ENCODE measurements at places on chromosomes 4 and X.
A peak's percentile ranks its signal among the peaks of the same experiment; 100 is the strongest.

DNA sequence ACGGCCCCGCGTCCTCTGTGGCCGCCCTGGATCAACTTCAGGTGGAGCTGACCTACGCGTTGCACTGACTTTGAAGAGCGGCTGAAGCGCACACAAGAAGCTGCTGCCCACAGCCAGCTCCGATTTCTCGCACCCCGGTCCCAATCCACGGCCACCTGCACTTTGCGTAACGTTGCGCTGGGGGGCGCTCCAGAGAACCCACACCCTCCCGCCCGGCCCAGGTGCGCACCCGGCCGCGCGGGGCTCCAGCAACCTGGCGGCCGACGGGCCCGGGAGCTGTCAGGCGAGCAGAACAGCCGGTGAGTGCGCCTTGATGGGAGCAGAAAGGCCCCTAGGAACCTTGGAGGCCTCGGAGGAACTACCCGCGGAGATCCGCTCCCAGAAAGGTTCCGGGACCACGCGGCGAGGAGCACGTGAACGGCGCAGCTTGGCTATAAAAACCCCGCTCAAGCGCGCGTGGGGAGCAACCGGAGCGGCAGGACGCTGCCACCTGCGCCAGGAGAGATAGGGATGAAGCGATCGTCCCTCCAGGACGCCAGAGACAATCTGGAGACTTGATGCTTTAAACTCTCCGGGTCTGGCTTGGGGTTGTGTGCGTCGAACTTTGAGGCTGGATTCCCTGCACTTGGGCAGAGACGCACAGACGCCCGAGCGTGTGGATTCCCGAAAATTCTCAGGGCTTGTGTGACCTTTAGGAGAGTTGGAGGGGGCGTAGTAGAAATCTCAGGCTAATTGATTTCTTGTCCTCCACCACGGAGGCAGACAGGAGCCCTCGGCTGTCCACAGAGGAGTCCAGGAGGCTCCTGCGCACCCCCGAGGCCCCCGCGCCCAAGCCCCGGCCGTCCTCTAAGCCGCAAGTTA lies 591 bp upstream of the NWD2 start:
- peak; percentile 21 for DNase-seq

- no peak for DNase-seq
Observed at GRCh38 chrX:10598540-10598939, 21.8 kb downstream of the MID1 start.

DNA sequence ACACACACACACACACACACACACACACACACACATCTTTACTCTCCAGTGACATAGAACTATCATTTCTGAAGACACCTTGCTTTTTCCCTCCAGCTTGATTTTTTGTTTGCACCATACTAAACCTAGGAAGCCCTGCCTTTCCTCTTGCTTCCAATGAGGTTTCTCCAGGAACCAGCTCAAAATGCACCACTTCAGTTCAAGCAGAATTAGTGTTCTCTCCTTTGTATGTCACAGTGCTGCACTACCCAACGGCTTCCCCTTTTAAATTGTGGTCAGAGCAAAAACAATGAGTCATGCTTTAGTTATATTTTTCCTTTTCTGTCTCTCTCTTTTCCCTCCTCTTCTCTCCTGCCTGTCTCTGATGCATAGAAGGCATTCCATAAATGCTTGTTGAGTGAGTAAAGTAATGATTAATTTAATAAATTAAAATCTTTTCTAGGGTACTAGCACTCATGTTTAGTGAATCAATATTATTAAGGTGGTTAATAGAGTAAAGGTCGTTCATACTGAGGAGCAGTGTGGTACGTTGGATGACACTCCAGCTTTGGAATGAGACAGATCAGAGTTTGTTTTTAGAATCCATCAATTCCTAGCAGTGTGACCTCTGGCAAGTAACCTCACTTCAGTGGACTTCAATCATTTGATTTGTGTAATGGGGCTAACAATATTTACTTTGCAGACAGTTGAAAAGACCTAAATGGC lies 5.9 kb downstream of the RTL3 start:
- DNase-seq = no peak

DNA sequence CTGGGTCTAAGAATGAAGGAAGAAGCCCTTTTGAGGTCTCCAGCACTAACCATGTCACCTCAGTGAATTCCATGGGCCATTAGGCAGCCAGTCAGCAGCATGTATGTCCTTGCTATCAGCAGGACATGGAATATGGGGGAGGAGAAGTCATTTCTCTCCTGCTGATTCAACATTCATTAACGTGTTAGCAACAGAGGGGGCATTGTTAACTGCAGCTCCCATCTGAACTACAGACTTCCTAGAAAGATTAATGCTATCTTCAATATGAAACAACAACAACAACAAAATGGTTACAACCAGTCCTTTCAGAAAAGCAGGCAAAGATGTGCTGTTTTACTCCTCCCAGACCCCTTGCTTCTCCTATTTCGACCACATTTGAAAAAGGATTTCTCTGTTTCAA lies 120.4 kb upstream of the SLC34A2 start:
- no peak for DNase-seq

DNA sequence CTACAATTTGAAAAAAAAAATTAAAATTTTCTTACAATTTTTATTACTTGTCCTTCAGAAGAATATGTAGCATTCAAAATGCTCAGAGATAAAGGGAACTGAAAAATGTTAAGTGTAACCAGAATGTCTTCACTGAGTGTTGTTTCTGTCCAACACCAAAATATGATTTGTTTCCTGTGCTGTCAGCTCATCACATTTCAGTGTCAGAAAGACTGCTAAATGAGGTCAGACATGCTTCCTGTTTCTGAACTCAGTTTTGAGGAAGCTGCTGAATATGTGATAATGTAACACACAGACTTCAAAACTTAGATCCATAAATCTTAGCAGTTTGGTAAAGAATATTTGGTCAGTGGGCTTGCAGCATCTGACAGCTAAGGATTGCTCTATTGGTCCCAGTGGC lies 1849.7 kb downstream of the PCDH7 start:
- no peak for DNase-seq

- DNase-seq = no peak
Observed at GRCh38 chr4:78532046-78532445, 19.5 kb upstream of the ANXA3 start.

- DNase-seq = no peak
Observed at GRCh38 chr4:15695729-15696128, 7.1 kb upstream of the BST1 start.

DNA sequence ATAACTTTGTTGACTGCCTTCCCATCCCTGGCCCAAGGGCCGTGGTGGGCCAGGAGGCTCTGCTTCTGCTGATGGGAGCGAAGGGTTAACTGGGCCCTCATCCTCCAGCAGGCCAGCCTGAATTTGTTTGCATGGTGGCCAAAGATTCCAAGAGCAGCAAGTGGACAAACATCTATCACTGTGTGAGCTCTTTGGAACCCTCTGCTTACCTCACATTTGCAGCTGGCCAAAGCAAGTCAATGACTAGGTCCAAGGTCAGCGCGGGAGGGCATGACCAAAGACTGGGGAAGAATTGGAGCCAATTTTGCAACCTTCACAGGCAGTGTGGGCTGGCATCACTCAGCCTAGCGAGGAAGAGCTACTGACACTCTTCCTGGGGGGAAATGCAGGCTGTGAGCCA lies 67.8 kb upstream of the ATP6AP2 start:
- no peak for DNase-seq

DNA sequence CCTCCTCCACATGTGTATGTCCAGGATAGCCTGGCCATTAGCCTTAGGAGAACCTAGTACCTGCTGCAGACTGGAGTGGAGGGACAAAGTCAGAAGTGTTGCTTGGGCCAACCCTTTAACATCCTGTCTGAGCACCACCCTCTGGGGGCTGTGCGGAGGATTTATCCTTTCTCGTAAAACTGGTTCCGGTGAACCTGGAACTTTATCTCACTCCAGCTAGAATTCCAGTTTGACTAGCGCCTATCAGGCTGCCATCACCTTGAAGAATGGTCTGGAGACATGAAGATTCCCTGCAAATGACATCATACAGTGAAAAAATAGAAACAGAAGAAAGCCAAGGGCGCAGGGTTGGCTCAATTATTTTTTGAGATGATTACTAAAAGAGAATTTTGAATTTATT lies 4.0 kb downstream of the TCEAL8 start:
- no peak for DNase-seq

DNA sequence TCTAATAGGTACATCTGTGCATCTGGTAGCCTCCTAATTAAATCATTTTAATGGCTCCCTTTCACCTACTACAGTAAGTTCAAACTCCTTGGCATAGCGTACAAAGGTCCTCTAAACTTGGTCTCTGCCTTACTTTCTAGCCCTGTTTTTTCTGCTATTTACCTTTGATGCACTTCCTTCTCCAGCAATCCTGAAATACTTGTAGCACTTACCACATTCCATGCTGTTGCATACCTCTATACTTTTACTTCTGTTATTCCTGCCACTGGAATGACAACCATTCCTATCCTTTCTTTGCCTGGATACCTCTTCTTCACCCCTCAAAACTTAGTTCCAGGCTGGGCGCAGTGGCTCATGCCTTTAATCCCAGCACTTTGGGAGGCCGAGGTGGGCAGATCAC lies 56.6 kb upstream of the LHFPL1 start:
- DNase-seq = no peak

DNA sequence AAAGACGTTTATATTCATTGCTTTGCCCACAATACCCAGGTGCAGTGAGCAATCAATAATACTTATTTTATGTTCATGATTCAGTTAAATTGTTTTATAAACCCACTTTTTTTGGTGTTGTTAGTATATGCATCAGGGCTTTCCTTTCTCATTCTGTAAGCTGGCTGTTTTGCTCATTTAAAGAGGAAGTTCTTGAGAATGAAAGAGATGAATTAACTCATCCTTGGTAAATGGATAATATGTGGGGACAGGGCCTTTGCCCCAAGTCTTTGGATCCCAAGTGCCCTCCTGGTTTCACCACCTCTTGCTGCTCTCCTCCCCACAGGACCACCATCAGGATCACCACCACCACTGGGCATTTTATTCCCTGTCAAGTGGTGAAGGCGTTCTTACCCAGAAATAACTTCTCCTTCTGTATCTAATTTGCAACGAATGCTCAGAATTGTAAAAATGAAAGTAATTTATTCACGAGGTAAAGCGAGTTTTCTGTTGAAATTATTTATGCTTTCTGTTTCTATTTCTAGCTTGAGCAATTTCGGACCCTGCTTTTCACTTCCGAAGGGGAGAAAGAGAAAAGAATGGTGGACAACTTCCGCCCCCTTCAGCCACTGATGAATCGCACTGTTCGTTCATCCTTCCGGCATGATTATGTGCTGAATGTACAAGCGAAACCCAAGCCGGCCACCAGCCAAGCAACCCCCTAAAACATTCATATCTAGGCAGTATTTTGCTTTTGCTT lies 8.2 kb upstream of the ZRSR2 start:
- no peak for DNase-seq

DNA sequence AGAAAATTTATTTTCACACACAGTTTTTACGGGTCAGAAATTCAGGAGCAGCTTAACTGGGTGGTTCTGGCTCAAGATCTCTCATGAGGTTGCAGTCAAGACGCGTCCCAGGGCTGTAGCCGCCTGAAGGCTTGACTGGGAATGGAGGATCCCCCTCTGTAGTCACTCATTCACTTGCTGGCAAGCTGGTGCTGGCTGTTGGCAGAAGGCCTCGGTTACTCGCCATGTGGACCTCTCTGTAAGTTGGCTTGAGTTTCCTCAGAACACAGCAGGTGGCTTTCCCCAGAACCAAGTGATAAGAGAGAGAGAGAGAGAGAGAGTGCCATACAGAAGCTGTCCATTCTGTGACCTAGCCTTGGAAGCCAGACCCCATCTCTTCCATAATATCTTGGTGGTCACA lies 132.8 kb downstream of the DCLK2 start:
- peak; percentile 31 for DNase-seq

- no peak for DNase-seq
Observed at GRCh38 chrX:133983974-133984845, 1.2 kb downstream of the GPC3 start.

DNA sequence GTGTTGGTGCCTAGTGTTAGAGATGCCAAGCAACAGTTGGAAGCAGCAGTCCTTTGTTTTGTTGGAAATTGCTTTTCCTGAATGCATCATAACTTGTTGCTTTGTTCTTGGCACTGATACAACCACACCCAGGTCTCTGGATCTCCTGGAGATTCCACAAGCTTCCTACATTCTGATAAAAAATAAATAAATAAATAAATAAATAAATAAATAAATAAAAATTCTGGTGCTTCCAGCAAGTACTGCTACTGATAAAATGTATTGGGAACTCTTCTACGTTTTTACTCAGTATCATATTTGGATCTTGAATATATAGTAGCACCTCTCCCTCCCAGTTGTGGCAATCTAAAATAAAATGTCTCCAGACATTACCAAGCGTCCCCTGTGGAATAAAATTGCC lies 62.7 kb upstream of the GRID2 start:
- DNase-seq = no peak

- no peak for DNase-seq
Observed at GRCh38 chrX:12080265-12080664, 58.0 kb upstream of the FRMPD4 start.

DNA sequence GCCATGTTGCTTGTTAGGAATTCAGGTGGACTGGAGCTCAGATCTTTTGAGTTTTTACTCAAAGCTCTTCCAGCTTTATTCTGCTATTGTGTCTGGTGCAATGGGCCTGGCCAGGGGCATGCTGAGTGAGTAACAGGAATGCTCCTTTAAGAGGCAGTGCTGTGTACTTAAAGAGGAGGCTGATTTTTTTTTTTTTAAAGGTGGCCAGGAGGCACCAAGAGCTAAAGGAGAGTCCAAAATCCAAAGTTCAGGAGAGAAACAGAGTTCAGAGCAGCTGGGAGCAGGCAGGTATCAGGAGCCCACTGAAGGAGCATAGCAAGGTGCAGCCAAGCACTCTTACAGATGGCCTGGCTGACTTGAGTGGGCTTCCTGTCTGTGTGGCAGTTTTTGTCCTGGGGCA lies 178.7 kb downstream of the FMR1NB start:
- DNase-seq = no peak

DNA sequence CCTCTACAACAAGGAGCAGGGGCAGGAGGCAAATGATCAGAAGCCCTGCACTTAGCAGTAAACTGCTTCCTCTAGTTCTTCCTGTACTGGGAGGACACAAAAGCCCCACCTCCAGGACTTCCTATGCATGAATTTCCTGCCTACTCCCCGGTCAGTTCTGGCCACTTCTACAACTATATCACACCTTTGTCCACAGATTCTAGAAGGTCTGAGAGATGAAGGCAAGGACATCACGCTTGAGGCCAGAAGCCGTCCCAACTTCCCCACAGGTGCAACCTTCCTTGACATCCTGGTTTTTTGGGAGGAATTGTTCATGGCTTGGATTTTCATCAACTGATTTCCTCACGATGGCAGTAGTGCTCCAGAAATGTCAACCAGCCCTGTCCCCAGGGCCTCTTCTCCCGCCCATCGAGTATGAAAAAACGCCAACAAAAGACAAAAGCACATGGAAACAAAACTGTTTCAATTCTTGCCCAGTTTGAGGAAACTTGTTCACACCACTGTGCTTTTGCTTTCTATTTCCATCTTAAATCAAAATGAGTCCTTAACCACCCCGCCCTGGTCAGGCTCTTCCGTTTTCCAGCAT lies 206.5 kb upstream of the STK26 start:
- no peak for DNase-seq

DNA sequence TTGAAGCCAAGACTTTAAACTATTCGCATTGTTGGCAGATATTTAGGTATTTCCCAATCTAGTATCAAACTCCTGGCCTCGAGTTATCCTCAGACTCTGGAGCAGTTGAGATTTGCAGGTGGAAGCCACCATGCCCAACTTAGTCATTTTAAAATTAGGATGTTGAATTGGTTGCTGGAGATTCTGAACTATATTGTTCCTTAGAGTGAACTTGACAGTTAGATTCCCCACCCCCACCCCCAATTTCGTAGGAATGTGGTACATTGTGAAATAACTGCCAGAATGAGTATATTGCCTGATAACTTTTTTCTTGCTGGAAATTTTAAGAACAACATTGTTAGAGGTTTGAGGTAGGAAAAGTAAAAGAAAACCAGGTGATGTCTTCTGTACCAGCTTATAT lies 2.3 kb downstream of the NOCT start:
- no peak for DNase-seq

- no peak for DNase-seq
Observed at GRCh38 chr4:74433043-74433442, 11.9 kb upstream of the AREG start.

Data from anterior cingulate cortex (tissue), 58 donors.